T47D (cell line): ENCODE measurements at places on chromosomes 4 and X.
A peak's percentile ranks its signal among the peaks of the same experiment; 100 is the strongest.

- no peak for DNase-seq
Measured at GRCh38 chr4:161522031-161522430, 641.8 kb downstream of the FSTL5 start.

DNA sequence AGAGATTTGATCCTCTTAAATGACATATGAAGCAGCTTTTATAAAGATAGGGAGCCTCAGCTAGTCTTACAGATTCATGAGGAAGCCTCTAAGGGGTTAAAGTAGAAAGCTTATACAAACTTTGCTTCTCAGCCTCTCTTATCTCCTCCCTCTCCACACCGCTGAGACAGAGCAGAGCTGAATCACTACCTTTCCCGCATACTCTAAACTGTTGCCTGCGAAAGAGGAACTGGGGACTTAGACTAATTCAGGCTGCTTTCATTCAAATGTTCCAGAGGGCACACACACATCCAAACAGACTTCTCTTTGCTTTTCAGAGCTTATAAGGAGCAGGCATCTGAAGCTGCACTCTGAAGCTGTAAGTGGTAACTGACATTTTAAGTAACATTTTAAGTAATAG lies at the start of gene SERTM2:
Gene SERTM2, plus strand, starts transcription at position 169 of the 400 bp plus-strand sequence. CDS start 7,213 bp downstream, outside the sequence.
- DNase-seq: no peak

DNA sequence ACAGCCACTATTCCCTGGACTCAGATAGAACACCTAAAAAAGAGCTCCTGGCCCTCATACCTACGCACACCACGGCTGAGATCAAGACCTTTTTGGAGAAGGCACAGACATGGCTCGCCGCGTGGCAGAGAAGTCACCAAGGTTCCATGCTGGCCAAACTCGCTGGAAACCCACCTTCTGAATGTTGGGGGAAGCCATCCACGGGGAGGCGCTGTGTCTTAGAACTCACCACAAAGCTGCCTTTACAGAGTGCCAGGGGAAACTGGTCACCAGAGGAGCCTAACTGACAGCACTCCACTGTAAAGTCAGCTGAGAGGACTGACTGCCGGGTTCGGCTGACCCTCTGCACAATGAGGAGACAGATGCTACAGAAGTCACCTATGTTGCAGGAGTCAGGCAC lies 97.9 kb downstream of the NEUROG2 start:
- no peak for DNase-seq

- DNase-seq: no peak
Measured at GRCh38 chr4:119172223-119172622, 36.6 kb downstream of the MYOZ2 start.

DNA sequence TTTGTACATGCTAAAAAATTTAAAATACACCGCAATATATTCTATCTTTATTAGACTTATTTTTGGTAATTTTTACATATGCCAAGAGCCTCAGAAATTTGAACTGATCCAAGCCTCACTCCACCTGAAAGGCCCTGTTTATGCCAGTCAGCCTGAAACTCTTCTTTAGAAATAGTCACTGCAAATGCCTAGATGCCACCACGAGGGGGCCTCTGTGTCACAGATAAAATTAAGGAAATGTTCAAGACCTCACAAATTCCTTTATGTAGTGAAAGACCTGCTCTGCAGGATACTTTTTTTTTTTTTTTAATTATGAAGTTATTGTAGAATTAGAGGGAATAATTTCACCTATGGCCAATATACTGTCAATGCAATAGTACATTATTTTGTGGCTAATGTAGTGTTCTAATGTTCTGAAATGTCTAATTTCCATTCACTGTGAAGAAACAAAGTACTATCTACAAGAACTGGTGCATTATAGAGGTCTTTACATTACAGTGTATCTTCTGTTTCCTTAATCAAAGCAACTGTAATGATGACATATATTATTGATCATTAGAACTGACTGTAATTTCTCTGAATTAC lies 69.8 kb downstream of the DTHD1 start:
- DNase-seq: peak; percentile 73

DNA sequence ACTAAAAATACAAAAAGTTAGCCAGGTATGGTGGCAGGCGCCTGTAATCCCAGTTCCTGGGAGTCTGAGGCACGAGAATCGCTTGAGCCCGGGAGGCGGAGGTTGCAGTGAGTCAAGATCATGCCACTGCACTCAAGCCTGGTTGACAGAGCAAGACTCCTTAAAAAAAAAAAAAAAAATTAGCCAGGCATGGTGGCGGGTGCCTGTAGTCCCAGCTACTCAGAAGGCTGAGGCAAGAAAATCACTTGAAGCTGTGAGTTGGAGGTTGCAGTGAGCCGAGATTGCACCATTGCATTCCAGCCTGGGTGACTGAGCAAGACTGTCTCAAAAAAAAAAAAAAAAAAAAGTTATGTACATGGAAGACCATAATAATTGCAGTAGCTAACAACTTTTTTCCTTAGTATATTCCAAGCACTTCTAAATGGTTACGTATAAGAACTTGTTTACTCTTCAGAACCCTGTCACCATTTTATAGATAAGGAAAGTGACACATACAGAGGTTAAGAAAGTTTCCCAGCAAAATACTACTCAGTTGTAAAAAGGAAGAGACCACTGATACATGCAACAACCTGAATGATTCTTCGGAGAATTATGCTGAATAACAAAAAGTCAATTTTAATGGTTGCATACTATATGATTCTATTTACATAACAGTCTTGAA lies 24.5 kb downstream of the RUFY3 start:
- DNase-seq: no peak

GRCh38 chr4:4594285-4594920 lies 52.6 kb upstream of the STX18 start:
- DNase-seq: no peak

GRCh38 chr4:127416115-127416514 lies 216.6 kb upstream of the INTU start:
- DNase-seq: no peak
